ENCODE measurements at places on chromosomes 7 and 10.

- DNase-seq = no peak
Measured at GRCh38 chr10:95499482-95499989, 61.6 kb downstream of the SORBS1 start.

DNA sequence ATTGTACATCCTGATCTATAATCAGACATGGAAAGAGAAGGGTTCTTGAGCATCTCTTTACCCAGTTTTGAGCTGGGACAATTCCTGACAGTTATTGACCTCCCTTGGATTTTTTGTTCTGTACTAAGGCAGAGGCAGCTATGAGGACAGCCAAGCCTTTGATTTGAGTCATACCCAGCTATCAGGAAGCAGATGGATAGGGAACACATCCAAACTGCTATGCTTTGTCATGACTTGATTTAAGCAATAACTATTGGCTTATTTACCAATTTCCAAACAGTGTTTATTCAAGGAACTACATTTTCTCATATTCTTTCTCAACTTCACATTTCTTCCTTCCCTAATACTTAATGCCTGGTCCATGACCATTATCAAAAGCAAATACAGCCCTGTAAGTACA lies 396.4 kb upstream of the STEAP1 start:
- no peak for DNase-seq

DNA sequence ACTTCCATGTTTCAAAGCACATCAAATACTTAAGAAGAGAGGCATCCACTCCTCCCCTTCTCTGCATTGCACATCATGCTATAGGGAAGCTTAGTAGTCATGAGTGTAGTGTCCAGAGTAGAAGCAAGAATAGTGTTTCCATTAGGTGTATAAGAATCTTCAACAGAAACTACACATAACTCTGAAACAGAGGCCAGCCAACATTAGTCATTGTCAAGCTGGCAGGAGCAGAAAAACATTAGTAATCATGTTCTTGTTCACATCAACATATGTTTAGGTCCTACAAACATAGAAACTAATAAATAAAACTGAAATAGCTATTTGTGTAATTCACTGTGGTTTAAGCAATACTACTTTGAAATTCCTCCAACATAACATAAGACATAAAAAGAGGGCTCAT lies 370.2 kb downstream of the PPP1R3A start:
- DNase-seq = no peak

DNA sequence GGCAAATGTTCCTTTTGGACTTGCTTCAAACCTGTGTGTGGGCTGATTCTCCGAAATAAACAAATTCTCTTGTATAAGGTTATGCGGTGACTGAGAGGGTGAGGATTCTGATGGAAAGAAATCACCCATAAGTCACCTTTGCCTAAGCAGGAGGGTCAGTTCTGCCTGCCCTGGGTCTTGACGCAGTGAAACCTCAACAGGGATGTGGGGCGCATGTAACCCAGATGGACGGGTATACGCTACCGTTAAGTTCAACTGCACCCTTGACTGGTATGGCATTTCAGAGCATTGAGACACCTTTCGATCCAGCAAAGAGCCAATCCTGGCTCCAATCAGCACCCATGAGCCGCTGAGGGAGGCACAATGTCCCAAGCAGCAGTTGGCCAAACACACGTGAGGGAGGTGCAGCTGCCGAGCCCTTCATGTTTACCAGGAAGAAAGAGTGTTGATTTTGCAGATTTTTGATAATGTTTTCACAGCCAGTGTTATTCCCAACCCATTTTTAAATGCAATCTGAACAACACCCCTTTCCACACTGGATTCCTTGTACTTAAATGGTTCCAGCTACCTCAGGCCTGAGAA lies 48.1 kb downstream of the SORBS1 start:
- no peak for DNase-seq

DNA sequence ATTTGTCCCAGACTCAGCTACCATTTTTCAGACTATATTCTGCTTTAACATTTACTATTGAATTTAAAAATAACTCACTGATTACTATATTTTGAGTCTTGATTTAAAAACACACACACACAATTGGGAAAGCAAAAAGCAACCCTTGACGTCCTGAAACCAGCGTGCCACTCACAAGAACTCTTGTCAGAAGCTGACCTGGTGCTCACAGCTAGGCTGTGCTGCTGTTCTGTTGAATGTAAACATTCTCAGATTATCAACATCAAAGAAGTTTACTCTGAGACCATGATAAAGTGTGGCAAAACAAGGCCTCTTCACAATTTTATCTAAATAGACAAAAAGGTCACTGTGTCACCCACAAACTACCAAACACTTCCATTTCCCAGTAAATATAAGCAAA lies 62.6 kb upstream of the CACNA2D1 start:
- no peak for DNase-seq

DNA sequence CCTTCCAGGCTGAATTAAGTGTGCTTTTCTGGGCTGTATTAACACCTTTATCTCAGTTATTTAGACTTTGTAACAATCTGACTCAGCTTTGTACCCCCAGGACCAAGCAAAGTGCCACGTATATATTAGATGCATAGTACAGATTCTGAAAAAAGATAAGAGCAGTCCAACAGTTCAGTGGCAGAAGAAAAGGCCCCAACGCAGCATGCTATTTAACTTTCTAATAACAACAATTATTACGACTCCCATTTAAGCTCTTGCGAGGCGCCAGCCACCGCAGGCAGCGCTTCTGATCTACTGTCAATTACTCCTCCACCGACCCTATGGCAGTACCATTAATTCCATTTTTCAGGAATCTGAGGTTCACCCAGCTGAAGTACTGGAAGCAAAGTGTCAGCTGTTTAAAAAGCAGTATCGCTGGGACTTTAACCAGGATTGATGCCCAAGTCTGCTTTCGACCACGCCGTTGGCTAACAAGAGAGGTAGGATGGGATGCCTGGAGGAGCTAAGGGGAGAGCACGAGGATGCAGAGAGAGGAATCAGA lies 638 bp downstream of the LIPA start:
- DNase-seq = no peak

DNA sequence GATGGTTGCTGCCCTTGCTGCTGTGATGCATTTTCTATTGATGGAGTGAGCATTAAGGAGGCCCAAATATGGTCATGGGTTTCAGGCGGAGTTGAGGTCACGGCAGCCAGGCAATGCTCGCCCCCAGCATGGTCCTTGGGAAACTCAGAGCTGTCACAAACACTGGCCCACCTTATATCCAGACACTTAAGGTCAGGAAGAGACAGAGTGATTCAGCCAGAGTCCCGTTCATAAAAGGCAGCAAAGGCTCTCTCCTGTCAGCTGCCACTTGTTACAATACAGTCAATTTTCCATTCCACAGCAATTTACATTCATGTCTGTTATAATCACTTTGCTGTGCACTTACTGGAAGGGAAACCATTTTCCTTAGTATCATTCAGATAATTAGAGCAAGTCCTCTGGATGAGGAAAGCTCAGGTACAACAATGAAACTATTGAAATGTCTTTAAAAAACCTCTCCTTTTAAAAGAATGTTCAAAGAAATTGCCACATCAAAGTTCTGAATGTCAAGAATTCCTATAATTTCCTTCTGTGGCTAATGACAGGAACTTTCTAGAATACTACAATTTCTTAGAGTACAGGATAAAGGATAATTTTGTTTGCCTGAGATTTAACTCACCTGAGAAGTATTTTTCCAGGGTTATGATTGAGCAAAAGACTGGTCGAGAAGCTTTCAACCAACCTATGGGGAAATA lies 14.8 kb upstream of the ANKRD1 start:
- no peak for DNase-seq

- DNase-seq = peak; percentile 15
Measured at GRCh38 chr7:264541-265191, 25.3 kb upstream of the FOXL3 start.

GRCh38 chr7:157150882-157151281 lies 12.2 kb downstream of the UBE3C start:
- DNase-seq = no peak

DNA sequence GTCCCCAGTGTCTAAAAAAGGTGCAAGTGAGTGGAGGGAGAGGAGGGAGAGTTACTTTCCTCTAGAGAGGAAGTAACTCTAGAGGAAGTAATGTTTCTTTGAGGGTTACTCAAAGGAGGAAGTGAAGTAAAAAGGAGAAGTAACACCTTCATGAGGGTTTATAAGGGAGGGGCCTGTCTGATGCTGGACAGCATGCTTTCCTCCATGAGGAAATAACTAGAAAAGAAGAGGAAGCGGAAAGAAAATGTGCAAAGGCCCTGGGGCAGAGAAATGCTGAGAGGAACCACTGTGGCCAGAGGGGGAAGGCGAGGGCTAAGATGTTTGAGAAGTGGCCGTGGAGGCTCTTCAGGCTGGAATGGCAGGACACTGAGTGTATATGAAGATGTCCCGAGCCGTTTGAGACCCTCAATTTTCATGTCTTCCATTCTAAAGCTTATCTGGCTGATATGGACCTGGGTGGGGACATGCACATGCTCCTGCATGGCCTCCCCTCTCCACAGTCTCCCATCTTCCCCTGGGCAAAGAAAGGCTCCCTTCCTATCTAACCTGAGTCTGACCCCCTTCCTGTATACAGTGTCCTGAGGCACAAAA lies 3.4 kb upstream of the SLC18A2 start:
- no peak for DNase-seq

DNA sequence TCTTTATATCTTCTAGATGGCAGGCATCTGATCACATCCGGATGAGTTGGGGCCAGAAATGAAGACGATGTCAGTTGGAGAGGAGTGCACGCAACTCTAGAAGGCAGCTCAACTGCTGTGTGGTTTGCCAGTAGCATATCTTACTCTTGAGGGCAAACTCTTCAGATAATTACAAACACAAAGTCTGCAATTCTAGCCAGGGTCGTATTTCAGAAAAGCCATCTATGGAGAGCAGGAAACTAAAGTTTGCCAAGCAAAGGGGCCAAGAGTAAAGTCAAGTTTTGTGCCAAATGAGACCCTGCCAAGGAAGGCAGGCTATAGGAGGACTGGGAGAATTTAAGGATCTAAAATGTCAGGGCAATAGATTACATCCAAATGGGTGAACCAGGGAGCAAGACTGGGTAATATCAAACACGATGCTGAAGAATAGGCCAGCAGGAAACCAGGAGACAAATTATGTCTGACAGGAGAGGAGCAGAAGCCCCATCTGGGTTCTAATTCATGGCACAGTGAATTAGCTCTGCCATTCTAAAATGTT lies 312.5 kb upstream of the SEMA3C start:
- peak; percentile 14 for DNase-seq

DNA sequence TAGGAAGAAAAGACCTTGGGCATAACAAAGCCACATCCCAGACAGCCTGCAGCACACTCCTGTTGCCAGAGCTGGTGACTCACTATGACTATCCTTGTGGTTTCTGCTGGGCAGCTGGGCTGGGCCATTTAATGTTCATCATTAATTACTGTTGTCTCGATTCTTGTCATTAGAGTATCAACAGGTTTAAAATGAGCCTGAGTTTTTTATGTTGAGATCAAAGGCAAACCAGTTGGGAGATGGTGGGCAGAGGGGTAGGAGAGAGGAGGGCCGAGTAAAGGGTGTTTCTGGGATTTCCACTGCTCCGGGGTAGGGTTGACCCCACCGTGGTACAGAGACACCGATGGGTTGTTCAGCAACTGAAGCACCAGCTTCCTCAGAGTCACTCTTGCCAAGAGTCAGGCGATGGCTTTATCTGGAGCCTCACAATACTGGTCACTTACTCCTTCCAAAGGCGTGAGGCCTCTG lies 128.7 kb upstream of the LYZL1 start:
- no peak for DNase-seq

GRCh38 chr10:12656518-12657142 lies 307.3 kb downstream of the CAMK1D start:
- DNase-seq = no peak

DNA sequence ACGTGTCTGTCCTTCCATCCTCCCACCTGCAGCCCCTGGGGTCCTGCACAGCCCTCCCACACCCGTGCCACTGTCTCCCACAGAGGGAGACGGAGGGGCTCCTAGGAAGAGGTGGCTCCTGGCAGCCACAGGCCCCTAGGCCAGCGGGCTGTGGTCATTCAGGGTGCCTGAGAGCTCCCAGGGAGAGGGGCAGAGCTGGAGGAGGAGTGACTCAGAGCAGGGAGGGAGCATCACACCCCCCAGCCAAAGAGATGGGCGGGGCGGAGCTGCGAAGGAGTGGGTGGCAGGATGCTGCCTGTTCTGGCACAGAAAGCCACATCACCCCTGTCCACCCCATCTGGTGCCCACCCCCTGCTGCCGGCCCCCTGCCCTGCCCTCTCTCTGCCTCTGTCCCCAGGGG lies 50.5 kb downstream of the STK32C start:
- DNase-seq = no peak

GRCh38 chr7:74400420-74401136 lies 53.1 kb upstream of the GTF2IRD1 start:
- DNase-seq = no peak

DNA sequence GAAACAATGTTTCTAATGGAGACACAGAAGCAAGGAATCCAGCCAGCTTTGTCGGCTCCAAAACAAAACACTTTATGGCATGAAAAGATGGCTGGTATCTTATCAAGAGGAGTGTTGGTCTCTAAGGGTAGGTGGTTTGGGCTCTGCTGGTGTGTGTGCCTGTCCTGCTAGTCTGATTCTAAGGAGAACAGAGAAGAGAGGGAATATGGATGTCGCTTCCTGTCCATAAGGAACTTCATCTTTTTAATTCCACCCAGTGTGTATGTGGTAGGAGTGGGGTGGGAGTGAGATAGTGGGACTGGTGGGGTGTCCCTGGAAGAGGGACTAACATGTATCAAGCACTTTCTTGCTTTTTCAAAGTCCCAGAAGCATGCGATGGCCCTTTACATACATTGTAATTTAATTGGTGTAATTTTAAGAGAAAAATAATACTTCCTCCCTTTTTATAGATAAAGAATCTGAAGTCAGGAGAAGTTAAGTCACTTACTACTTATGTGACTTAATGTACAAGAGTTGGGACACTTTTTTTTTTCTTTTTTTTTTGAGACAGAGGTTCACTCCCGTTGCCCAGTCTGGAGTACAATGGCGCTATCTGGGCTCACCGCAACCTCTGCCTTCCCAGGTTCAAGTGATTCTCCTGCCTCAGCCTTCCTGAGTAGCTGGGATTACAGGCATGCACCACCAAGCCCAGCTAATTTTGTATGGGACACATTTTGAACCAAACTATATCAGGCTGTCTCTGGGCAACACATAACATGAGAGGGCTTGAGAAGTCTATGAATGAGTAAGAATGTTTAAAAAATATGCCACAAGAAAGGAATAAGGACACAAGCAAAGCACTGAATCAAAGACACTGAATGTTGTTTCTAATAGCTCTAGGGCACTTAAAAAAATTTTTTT lies 18.8 kb downstream of the NT5C3A start:
- no peak for DNase-seq

- DNase-seq = no peak
Measured at GRCh38 chr10:103695584-103696005, 159.8 kb downstream of the SH3PXD2A start.

DNA sequence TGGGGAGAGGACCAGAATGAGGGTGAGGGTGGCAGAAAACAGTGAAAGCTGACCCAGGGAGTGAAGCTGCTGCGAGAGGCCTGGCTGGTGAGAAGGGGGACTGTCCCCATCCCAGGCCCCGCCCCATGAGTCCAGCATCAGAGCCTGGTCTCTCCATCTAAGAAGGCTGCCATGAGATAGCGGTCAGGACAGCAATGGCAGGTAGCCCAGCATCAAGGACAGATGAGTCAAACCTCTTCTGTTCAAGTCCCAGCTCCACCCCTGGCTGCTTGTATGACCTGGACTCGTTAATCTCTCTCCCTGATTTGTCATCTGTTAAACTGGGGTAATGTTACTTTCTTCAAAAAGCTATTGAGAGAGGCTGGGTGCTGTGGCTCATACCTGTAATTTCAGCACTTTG lies 22.2 kb downstream of the GPNMB start:
- DNase-seq = no peak

- DNase-seq = no peak
Measured at GRCh38 chr10:63120554-63120953, 12.6 kb upstream of the NRBF2 start.

GRCh38 chr7:29469976-29470557 lies 93.6 kb upstream of the PRR15 start:
- no peak for DNase-seq
